ENCODE measurements at places on chromosomes 6 and 20. TPM values are rescaled to one million over a fixed set of nuclear protein-coding genes. Genes with fewer than 3 reads are reported as not detected.

GRCh38 chr6:90005048-90005827 lies 111.0 kb downstream of the GJA10 start:
- DNase-seq, result no peak

DNA sequence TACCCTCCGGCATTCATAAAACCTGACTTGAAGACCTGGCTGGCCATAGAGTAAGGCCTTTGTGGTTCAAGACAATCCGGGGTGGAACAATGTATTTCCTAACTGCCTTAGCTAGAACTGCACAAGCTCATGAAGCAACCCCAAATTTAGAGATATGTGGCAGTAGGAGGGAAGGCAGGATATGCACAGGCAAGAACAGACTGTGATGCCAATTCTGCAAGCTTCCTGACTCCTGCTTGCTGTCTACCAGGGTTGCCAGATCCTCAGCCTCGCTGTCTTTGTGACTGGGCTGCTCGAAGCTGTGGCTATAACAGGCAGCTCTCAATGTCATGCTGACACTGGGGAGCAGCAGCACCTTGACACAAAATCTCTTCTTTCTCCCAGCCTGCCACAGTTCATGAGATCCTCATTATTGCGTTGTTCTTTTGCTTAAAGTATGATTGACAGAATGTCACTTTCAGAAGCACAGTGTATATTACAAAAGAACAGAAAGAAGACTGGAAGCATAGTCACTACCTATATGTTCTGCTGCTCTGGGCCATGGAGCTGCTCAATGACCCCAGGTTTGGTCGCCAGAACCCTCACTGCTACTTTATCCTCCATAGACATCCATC lies 18.3 kb upstream of the SHLD1 start:
- DNase-seq, result no peak

- no peak for DNase-seq
Measured at GRCh38 chr6:137715589-137716045, 151.4 kb upstream of the TNFAIP3 start.

DNA sequence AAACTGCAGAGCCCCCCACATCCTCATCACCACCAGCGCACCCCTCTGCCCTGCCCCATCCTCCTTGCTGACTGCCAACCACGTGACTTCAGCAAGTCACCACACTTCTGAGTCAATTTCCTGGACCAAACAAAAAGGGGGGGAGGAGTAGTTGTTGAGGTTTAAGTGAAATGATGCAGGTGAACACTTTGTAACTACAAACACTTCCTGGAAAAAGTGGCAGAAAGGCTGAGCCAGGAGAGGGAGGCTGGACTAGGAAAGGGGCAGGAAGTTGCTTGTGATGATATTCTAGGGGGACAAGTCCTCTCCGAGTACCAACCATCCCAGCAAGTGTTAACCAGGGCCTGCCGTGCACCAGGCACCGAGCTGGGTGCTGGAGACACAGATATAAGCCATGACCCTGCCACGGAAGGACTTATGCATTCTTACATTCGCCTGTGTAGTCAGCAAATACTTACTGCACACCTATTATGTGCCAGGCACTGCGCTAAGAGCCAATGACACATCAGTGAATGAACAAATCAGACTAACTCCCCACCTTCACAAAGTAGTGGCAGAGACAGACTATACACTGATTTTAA lies 67.3 kb downstream of the PREX1 start:
- no peak for DNase-seq

GRCh38 chr6:129112591-129112990 lies 229.7 kb downstream of the LAMA2 start:
- no peak for DNase-seq

- DNase-seq, result no peak
Measured at GRCh38 chr6:143068001-143068400, 7.3 kb downstream of the AIG1 start.

GRCh38 chr6:143811501-143812157 lies 31.5 kb upstream of the LTV1 start:
- DNase-seq, result no peak

DNA sequence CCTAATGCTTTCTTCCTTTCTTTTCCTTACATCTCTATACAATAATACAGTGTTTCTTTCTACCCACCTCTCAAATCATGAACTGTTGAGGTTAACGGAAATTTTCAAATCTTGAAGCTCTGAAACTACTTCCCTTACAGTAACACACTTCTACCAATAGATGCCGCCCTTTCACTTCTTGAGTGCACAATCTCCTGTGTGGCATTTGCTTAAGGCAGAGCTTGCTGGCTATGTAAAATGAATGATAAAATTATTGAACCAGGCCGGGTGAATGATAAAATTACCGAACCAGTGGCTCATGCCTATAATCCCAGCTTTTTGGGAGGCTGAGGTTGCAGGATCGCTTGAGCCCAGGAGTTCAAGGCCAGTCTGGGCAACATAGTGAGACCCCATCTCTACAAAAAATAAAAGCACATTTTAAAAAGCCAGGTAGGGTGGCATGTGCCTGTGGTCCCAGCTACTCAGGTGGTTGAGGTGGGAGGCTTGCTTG lies 56.8 kb downstream of the KCNS1 start:
- no peak for DNase-seq

DNA sequence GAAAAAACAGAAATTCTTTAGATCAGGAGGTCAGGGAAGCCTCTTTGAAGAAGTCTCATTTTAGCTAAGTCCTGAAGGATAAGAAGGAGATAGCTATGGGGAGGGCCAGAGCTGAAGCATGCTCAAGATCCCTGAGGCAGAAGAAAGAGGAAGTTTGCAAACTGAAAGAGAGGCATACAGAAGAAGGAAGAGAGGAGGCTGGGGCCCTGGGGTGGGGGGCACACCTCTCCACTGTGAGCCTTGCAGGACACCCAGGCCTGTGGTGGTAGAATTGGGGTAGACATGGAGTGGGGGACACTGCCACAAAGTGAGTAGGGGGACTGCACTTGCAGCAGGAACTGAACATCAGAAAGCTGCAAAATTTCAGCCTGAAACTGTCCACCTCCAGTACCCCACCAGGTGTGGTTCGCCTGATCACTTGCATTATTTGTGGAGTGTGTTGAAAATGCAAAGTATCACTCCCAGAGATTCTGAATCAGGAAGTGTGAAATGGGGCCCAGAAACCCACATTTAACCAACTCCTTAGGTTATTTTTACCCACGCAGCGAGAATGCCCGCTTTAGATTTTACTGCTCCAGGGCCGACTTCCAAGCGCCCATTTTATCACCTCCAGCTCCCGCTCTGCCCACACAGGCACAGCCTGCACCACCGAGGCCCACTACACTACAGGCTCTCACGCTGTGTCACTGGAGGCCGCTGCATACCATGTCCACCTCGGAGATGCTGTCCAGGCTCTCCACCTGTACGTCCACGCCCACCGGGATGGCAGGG lies 44.0 kb downstream of the GABRR2 start:
- no peak for DNase-seq

- DNase-seq, result no peak
Measured at GRCh38 chr6:131107151-131107550, 28.1 kb upstream of the AKAP7 start.

GRCh38 chr6:119880840-119881239 lies 531.3 kb upstream of the MAN1A1 start:
- no peak for DNase-seq

- no peak for DNase-seq
Measured at GRCh38 chr6:16157909-16158308, 29.0 kb downstream of the MYLIP start.

GRCh38 chr20:4569865-4570264 lies 151.8 kb upstream of the PRND start:
- no peak for DNase-seq

GRCh38 chr20:46802722-46803121 lies 91.9 kb upstream of the EYA2 start:
- no peak for DNase-seq

GRCh38 chr20:62366370-62367135 lies 559 bp downstream of the LAMA5 start:
- DNase-seq, result peak; percentile 46

- no peak for DNase-seq
Measured at GRCh38 chr6:142404751-142405150, 102.9 kb downstream of the ADGRG6 start.

- no peak for DNase-seq
Measured at GRCh38 chr6:69022993-69023392, 387.9 kb downstream of the ADGRB3 start.

GRCh38 chr20:54995553-54995952 lies 520.2 kb downstream of the DOK5 start:
- no peak for DNase-seq

DNA sequence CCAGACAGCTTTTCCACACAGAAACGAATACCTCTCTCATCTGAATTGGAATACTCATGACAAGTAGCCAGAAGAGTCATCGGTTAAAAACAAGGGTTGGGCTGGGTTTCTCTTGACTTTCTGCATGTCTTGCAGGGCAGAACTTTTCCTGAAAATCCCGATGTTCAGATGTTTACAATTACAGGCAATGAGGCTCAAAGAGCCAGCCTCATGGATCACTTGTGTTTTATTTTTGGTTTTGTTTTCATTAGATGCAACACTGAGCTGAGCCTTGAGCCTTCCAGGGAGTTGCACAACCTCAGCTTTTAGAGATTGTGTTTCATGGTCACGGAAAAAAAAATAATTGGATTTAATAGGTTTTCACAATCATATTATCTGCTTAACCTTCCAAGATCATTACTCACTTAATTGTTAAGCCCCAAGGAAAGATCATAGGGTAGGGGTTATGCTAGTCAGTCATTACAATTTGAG lies 288.1 kb upstream of the PRDM1 start:
- no peak for DNase-seq

DNA sequence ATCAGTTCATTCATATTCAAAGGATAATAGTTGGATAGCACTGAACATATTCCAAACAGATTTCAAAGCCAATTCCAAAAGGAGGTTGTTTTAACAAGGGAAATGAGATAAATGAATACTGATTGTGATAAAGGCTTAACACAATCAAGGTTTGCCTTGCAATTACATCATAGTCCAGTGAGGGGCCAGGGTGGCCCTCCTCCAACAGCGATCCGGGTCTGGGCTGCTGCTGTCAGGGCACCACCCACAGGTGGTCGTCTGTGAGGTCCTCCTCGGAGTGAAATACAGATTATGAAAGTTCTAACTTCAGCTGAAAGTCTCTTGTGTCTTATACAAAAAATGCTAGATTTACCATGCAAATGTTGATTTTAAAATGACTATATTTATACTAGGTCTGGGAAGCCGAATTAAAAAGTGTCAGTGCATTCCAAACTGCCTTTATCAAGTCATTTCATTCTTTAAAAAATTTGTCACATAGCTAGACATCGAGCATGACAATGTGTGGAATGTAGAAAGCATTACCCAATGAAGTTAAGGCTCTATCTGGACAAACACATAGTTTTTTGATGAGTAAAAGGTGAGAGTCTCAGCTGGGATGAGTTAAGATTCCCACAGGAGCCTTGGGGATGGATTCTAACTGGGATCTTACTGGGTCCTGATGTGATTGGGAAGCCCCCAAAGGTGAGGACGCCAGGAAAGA lies 65.9 kb upstream of the SLC22A23 start:
- no peak for DNase-seq

- DNase-seq, result no peak
Measured at GRCh38 chr6:25401711-25402110, 122.5 kb downstream of the CARMIL1 start.

DNA sequence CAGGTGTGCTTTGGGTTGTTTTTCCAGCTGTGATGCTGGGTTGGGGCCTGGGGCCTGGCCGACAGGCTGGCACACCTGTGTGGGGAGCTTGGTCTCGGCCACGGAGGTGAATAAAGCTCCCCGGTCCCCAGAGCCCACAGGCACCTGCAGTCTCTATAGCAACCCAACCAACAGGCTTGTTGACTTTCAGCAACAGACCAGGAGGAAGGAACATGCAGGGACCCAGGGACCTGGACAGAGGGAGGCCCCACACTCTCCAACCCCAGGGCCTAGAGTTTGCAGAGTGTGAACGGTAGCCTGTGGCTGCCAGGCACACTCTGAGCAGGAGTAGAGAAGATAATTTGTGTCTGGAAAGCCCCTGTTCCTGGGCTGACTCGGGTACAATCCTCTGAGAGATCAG lies 14.6 kb upstream of the SYNJ2 start:
- DNase-seq, result no peak

GRCh38 chr6:125154118-125154760 lies 666 bp downstream of the TPD52L1 start:
- peak; percentile 26 for DNase-seq

GRCh38 chr6:35086636-35087360 lies 54.3 kb downstream of the TCP11 start:
- no peak for DNase-seq

DNA sequence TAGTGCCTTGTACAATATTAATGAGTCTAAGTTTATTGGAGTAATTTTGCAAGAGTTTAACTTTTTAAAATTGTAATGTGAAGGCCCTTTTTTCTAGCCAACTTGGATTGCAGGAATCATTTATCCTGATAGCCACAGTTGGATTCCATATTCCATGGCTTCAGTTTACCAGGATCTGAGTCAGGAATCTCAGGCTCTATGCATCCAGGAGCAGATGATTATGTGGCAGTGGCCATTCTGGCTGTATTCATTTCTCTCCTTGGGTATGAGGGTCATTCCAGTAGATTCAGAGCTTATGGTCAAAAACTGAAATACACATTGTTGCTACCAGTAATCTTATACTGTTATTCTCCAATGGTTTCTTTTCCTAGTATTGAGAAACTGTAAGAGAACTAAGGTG lies 2.9 kb downstream of the AIG1 start:
- no peak for DNase-seq

- no peak for DNase-seq
Measured at GRCh38 chr20:49647550-49647949, 66.1 kb downstream of the B4GALT5 start.

GRCh38 chr6:293193-294174 lies 1.2 kb downstream of the DUSP22 start:
- peak; percentile 60 for DNase-seq

- no peak for DNase-seq
Measured at GRCh38 chr20:753136-753535, 15.2 kb downstream of the SLC52A3 start.

The SLPI gene
- total RNA-seq, result 47.4 TPM

The THBS2 gene
- 5.0 TPM for total RNA-seq

The GGTLC1 gene
- total RNA-seq, result not detected

The TRAPPC3L gene
- not detected for total RNA-seq

The IRF4 gene
- 5.0 TPM for total RNA-seq

The VWA7 gene
- 11.8 TPM for total RNA-seq

The GINS1 gene
- total RNA-seq, result 5.0 TPM

The MAP7 gene
- 72.6 TPM for total RNA-seq

The NXT1 gene
- total RNA-seq, result 8.5 TPM

The KCNQ5 gene
- 0.47 TPM for total RNA-seq

The TPMT gene
- total RNA-seq, result 60.0 TPM

The RAD21L1 gene
- not detected for total RNA-seq

The OOEP gene
- total RNA-seq, result not detected

The PBOV1 gene
- not detected for total RNA-seq

The RUNX2 gene
- total RNA-seq, result 3.5 TPM

The DOP1A gene
- 34.5 TPM for total RNA-seq

The CDH22 gene
- 0.17 TPM for total RNA-seq

Measured in left colon (tissue), 2 donors.